Kidney (tissue), 22 donors: ENCODE measurements at places on chromosomes 3 and 15.

GRCh38 chr3:71485896-71486295 lies 97.6 kb downstream of the FOXP1 start:
- DNase-seq = no peak

- no peak for DNase-seq
Measured at GRCh38 chr3:40764747-40765146, 240.0 kb downstream of the ZNF621 start.

GRCh38 chr3:134365766-134366065 lies 8.5 kb downstream of the AMOTL2 start:
- DNase-seq = peak; percentile 15

DNA sequence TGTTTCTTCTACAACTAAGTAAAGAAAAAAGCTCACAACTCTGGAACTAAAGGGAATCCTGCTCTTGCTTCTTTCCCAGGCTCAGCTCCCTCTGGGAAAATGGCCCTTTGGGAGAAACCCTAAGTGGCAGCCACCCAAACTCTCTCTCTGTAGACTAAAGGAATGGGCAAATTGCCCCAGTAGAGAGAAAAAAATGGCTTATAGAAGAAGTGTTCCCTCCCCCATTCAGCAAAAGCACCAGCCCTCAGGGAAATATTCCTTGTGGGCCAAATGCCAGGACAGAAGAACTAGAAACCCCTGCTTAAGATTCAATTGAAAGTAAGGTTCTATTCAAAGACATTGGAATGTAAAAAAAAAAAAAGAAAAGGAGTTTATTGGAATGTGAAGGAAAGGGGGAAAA lies 603.7 kb upstream of the ALCAM start:
- peak; percentile 58 for DNase-seq

DNA sequence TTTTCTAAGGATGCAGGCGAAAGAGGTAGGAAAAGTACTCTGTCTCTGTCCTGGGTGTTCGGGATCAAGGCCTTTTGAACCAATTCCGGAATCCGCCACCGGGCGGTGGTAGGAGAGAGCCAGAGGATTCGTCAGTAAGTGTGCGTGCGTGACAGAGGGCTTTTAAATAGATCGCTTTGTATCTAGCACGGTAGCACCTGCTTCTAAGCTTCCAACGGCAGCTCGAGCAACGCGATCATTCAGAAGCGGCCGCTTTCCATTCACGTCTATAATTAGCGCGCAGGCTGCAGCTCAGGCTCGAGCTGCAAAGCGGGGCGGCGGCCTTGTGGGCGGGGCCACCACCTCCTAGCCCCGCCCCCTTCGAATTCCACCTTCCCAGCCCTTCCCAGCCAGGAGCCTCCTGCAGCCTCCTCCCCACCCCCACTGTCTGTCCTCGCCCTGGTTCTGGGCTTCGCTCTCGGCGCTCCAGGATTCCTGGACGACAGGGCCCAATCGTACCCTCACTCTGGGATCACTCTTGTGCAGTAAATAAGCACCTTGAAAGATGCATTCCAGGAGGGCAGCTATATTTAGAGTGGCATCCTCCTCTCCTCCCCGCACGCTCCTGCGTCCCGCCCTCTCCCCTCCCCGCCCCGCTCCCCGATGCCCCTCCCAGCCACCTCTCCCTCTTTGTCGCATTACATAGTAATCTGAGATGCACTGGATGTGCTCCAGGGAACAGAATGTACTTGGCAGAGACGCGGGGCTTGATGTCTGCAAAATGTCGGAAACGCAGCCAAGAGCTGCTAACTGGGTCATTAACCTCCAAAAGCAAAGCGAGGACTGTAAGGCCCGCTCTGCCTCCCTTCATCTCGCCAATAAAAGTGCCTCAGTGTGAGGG lies 224.1 kb upstream of the TPRG1 start:
- peak; percentile 99 for DNase-seq

DNA sequence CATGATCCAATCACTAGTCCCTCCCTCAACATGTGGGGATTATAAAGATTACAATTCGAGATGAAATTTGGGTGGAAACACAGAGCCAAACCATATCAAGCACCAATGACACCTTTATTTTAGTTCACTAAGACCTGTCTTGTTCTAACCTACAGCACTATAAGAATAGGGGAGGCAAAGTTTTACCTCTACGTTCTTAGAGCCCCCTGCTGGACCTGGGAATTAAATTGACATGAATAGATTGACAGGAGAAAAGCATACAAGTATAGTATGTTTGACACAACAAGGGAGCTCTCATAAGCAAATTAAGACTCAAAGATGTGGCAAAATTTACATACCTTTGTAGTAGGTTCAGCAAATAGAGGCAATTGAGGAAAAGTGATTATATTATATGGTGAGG lies 974.4 kb upstream of the ALCAM start:
- DNase-seq = no peak

- DNase-seq = peak; percentile 32
Measured at GRCh38 chr15:61003437-61004218, 225.5 kb downstream of the RORA start.

GRCh38 chr15:79769069-79769481 lies 127.7 kb downstream of the MTHFS start:
- no peak for DNase-seq

DNA sequence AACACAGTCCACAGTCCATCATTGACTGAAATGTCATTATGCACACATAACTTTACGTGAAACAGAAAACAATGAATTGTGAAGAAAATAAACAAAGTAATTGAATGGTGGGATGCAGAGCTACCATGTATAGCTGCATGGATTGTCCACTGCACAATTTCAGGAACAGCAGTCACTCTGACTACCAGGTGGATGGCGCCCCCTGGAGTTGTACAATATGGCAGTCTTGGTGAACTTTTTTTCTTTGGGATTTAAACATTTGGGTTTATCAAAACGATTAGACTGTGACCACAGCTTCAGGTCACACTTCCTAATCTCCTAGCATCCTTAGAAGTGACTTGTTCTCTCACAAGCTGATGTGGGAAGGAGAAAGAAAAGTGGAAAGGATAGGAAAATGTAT lies 48.9 kb upstream of the TCF12 start:
- DNase-seq = peak; percentile 37

DNA sequence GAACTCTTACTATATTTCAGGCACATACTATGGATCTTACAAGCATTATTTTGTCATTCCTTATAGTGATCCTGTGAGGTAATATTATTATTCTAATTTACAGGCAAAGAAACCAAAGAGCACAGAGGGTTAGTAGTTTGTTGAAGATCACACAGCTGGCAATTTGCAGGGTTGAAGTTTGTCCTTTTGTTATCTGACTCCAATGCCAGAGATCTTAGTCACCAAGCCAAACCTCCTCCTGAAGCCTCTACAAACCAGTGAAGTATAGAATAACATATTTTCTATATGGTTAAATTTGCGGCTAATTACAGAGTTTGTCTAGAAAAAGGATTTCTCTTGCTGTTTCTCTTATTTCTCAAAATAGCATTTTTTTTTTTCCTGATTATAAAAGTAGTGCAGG lies 11.2 kb downstream of the ISLR2 start:
- DNase-seq = no peak

GRCh38 chr3:116808725-116809124 lies 99.1 kb downstream of the TUSC7 start:
- no peak for DNase-seq

DNA sequence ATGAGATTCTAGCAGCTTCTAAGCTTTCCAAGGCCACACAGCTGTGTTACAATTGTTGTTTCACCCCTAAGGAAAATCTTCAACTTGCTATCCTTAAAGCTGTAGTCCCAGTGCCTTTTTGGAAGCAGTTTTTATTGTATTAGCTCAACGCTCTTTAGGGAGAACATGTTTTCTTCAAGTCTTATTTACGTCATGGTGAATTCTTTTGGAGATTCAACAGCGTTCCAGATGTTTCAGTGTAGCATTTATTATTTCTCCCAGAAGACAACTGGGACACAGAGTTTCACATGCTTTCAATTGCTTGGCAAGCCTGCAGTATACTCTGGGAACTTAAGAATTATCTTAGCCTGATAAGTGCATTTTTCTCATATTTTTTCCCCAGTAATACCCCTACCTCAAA lies 888.3 kb downstream of the PLOD2 start:
- no peak for DNase-seq

DNA sequence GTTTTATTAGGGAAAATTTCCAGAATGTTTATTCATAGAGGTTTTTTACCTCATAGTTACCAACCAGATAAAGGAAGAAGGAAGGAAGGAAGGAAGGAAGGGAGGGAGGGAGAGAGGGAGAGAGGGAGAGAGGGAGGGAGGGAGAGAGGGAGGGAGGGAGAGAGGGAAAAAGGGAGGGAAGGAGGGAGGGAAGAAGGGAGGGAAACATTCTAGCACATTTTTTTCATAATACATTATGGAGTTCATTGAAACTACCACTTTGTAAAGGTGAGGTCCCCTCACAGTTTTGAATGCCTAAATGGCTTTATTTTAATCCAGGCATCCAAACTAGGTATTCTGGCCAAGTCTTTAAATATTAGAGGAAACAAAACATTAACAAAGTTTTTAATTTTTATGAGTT lies 1049.1 kb downstream of the ROBO1 start:
- DNase-seq = no peak

DNA sequence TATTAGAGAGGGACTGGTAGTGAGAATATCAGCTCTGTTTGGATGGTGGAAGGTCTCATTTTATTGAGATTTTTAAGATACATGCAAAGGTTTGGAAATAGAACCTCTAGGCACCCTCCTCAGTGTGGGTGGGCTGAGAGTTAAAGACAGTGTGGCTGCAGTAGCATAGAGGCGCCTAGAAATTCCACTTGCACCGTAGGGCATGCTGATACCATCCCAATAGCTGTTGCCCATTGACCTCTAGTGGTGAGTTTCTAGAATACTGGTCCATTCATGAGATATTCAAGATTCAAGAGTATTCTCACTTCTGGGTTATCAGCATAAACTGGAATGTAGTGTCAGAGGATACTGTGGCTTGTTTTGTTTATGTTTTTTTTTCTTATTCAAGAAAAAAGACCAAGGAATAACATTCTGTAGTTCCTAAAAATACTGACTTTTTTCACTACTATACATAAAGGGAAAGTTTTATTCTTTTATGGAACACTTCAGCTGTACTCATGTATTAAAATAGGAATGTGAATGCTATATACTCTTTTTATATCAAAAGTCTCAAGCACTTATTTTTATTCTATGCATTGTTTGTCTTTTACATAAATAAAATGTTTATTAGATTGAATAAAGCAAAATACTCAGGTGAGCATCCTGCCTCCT lies 87.2 kb downstream of the TGFBR2 start:
- DNase-seq = no peak

DNA sequence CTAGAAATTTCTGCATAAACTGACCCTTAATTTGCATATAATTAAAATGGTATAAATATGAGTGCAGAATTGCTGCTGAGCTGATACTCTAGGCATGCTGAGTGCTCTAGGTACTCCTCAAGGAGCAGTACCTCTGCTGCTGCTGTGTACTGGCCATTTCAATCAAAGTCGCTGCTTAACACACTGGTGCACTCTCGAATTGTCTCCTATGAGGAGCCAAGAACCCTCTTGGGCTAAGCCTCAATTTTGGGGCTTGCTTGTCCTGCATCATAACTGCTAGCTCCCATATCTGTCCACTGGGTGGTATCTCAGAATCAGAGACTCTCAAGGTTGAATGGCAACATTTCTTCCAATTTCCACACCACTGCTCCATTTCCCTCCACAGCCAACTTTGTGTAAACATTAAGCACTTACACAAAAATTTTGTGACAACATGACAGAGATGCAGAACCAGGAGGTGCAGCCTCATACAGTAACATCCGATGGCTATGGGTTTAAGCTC lies 82.5 kb downstream of the XXYLT1 start:
- no peak for DNase-seq

GRCh38 chr3:45011756-45012508 lies 14.2 kb upstream of the CLEC3B start:
- peak; percentile 56 for DNase-seq

DNA sequence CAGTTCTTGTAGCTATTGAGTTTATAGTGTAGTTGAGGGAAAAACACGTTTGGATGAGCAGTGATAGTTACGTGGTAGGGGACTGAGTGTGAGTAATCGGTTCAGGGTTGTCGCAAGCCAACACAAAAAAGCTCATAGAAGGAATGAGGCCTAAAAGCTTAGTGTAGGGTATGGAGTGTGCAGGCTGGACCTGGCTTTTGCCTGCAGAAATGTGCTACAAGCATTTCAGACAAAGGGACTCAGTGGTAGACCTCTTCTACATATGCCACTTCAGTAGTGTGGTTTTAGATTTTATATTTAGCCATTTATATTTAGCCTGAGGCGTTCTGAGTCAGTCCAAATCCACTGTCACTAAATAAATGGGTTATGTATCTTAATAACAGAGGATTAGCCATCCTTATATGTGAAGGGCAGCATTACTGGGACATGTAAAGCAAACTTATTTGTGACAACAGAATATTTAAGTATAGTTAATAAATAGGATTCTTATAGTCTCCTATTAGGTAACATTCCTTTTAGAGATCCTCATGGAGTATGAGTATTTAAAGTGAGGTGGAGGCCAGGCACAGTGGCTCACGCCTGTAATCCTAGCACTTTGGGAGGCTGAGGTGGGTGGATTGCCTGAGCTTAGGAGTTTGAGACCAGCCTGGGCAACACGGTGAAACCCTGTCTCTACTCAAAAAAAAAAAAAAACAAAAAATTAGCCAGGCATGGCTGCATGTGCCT lies 21.8 kb downstream of the ATP2C1 start:
- no peak for DNase-seq

DNA sequence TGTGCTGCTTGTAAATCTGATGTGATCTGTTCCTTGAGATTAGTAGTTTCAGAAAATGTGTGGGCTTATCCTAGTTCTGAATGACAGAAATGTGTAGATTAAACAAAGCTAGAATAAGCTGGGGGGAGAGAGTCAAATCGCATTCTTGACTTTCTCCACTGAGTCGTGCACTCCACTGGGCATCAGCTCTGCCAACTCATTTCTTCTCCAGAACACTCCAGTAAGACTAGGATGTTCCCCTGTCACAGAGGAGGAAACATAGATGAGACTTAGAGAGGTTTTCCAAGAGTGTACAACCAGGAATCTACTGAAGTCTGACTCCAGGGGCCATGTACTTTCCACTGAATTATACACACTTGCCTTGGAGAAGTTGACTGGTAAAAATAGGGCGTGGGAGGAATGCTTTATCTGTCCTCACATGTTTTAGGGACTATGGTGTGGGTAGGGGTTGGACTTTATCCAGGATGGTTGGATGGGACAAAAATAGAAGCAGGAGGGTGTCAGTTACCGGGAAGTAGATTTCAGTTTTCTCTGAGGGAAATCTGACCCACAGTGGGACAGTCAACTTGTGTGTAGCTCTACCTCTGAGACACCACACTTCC lies 298.2 kb downstream of the UBE2E2 start:
- no peak for DNase-seq

GRCh38 chr3:177245250-177245649 lies 48.0 kb upstream of the TBL1XR1 start:
- no peak for DNase-seq

GRCh38 chr15:76440441-76440840 lies 103.9 kb downstream of the ISL2 start:
- no peak for DNase-seq

GRCh38 chr3:175381685-175382084 lies 522.6 kb downstream of the NAALADL2 start:
- no peak for DNase-seq

GRCh38 chr3:160569894-160570652 lies 4.7 kb upstream of the KPNA4 start:
- DNase-seq = no peak

- peak; percentile 76 for DNase-seq
Measured at GRCh38 chr3:170244576-170244975, 22.4 kb downstream of the PRKCI start.
